CD8-positive, alpha-beta T cell (primary cell): ENCODE measurements at places on chromosomes 5 and 9. TPM values are rescaled to one million over a fixed set of nuclear protein-coding genes. Genes with fewer than 3 reads are reported as not detected.

DNA sequence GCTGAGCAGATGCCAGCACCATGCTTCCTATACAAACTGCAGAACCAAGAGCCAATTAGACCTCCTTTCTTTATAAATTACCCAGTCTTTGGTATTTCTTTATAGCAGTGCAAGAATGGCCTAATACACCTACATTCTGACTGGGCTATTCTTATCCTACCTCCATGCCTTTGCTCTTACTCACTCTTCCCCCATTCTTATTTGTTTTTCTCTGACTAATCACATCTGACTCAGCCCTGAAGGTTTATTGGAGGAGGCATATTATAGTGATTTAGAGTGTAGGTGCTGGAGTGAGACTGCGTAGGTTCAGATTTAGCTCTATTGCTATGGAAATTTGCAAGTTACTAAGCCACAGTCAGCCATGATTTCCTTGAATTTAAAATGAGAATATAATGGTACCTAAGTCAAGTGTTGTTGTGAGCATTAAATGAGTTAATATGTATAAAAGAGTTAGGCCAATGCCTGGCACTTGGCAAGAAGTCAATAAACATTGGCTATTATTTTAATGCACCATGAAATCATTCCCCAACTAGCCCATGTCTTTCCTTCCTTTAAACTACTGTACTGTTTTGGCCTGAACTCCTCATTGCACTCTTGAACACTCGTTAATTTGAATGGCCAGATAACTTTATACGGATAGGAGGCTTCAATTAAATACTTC is 531.2 kb upstream of the ZNF608 start:
- DNase-seq = no peak

- DNase-seq = no peak
Observed at GRCh38 chr5:57174128-57174889, 450 bp downstream of the GPBP1 start.

The FRRS1L gene
- not detected for total RNA-seq

GRCh38 chr5:76689321-76690036 is 26.4 kb upstream of the F2R start:
- DNase-seq = no peak

The FGF10 gene
- not detected for total RNA-seq
